ENCODE measurements at places on chromosomes 7 and 10.
A peak's percentile ranks its signal among the peaks of the same experiment; 100 is the strongest.

- peak; percentile 38 for DNase-seq
These were observed 139.0 kb upstream of the MKLN1 start for GRCh38 chr7:131188367-131189339.

GRCh38 chr10:120221873-120222485, 235.0 kb upstream of the PLPP4 start:
- no peak for DNase-seq

DNA sequence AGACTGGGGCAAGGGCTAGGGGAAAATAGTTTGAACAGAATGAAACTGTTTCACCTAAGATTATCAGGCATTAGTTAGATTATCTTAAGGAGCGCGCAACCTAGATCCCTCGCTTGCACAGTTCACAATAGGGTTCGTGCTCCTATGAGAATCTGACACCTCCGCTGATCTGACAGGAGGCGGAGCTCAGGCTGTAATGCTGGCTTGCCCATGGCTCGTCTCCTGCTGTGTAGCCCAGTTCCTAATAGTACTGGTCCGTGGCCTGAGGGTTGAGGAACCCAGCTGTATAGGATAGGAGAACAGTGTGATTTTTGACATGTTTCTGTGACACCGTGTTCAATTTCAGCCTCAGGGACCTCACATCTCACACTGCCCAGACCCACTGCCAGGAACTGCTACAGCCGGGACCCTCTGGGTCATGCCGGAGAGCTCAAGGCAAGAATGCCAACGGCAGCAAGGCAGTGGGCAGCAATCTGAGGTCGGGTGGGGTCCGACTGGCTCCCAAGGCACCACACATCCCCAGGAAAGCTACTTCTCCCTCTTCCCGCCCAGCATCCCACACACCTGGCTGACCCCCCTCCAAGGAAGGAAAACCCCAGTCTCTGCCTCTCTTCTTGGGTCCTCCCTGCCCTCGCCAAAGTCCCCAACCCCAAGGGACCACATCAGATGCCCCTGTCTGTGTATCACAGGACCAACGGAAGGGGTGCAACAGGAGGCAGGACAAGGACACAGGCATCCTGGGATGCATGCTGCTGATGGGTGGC, 31.7 kb downstream of the CAMK2B start:
- no peak for DNase-seq

GRCh38 chr10:22435650-22436049, 90.4 kb downstream of the SPAG6 start:
- no peak for DNase-seq

DNA sequence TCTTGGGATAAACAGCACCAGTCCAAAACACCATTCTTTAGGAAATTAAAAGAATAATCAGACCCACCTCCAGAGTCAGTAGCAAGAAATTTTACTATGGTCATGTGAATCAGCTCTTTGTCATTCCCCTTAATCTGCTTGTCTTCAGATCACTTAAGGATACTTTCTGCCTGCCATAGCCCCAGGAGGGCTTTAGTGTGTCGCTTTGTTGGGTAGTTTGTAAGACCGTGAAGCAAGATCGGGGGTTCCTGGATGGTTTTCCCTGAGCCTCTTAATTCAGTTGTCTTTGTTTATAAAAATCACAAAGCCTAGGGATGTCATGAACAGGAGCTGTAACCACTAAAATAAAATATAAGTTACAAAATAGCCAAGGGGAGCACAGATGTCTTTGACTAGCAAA, 223.6 kb downstream of the RELN start:
- DNase-seq = no peak

GRCh38 chr7:76054123-76055120, 6.5 kb downstream of the MDH2 start:
- DNase-seq = no peak

DNA sequence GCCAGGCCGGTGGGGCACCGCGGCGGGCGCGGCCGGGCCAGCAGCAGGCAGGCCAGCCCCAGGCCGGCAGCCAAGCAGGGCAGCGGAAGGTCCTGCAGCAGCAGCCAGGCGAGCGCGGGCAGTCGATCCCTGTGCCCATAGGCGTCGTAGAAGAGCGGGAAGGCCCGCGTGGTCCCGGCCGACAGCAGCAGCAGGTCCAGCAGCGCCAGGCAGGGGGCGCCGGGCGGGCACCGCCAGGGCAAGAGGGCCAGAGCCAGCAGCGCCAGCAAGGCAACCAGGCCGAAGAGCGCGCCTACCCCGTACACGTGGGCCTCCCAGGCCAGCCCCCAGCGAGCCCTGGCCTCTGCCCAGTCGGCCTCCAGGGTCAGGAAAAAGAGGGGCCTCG, 8.4 kb upstream of the RBM28 start:
- no peak for DNase-seq

DNA sequence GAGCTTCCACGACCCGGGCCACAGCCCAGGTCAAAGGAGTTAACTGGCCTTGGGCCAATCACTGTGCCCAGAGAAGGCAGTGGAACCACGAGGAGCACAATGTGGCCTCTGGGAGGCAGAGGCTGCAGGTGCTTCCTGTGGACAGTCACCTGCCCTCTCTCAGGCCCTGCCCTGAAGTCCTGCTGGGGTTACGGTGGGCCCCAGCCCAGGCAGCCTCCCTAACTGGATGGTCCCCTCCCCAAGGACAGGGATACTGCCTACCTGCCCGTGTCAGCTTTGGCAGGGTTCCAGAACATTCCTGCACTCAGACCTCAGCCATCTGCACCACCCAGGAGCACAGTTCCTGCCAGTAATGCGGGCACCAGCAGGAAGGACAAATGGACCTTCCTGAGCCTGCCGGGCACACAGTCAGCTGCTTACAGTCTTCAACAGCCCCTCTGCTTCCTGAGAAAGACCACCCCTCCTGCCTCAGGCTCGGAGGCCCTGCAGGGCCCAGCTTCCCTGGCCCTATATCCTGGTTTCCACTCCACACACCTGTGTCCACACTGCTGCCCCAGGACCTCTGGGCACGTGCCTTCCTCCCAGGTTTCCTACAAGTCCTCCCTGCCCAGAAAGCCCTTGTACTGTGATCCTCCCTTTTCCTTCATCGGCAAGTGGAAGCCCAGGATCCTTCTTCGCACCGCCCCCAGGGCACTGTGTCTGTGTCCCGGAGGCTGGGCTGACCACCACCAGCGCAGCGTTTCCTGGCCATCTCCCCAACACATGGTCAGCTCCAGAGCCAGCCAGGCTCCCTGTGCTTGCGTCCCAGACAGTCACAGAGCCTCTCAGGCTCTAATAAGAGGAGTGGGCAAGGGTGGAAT, 23.3 kb downstream of the WDR86 start:
- no peak for DNase-seq

DNA sequence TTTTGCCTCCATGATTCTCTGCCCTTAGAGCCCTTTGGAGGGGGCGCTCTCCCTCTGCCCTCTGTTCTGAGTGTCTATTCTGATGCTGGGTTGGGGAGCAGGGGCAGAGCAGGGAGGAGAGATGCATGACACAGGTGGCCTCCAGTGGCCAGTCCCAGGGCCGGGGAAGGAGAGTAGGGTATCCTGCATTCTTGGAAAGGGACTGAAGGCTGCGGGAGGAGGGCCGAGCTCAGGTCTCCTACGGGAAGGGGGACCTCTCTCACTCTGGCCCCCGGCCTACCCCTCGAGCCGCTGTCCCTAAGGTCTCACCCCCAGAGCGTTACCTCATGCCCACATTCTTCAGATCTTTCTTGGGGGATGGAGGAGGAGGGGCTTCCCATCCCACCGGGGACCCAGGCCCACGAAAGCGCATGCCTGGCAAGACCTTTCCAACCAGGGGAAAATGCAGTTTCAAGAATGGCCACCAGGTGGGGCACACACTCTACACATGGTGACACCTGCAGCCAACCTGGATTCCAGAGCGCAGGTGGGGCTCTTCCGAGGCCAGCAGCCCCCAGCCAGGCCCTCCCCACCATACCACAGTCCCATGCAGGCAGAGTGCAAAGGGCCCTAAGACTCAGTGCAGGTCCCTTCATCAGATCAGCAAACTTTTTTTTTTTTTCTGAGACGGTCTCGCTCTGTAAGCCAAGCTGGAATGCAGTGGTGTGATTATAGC, 86.4 kb downstream of the MYL10 start:
- peak; percentile 52 for DNase-seq

DNA sequence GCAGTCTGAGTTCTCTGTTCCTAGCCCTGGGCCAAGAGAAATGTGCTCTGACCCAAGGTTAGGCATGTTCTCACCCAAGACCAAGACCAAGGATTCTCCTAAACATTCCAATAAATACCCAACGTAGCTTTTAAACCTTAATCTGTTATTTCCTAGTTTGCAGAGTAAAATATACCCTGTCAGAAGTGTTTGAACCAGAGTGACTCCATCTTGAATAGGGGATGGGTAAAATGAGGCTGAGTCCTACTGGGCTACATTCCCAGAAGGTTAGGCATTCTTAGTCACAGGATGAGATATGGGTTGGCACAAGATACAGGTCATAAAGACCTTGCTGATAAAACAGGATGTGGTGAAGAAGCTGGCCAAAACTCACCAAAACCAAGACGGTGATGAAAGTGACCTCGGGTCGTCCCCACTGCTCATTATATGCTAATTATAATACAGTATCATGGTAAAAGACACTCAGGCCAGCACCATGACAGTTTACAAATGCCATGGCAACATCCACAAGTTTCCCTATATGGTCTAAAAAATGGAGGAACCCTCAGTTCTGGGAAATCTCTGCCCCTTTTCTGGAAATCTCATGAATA, 27.7 kb downstream of the PLXNA4 start:
- no peak for DNase-seq

- DNase-seq = no peak
These were observed 85.2 kb upstream of the CACNA2D1 start for GRCh38 chr7:82528577-82529310.

DNA sequence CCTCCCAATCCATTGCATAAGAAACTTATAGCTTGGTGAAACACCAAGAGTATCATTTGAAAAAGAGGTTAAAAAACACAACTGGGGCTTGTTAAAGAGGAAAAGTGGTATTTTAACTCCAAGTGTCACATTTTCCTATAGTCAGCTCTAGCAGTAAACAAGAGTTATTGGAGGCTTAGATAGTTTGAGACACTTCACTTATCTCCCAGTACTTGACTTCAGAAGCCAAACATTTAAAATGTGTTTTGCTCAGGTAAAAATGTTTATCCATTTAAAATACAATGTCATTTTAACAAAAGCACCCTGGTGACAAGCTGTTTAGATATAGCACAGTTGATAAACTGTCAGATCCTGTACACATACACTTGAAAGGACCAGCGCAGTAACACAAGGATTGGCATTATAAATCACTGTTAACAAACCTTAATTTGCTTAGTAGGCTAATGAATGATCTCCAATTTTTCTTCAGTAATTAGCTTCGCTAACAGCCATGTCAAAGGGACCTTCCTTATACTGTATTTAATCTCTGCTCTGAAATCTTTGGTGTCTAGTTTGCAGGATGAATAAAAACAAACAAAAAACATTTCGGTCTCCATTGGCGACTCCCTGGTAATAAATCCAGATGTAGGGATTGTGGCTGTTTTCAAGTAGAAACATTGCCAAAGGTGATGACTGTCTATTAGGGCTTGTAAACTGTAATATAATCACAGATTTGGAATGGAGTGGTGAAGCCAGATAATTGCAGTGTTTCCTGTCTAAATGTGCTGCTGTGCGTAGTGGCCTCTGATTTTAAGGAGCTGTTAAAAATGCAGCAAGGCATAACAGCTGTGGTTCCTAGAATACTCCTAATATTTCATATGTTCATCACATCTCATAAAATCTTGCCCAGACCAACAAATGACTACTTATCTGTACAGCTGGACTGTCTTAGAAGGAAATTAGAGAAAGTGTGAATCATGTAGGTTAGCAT, 545.1 kb downstream of the AUTS2 start:
- no peak for DNase-seq

DNA sequence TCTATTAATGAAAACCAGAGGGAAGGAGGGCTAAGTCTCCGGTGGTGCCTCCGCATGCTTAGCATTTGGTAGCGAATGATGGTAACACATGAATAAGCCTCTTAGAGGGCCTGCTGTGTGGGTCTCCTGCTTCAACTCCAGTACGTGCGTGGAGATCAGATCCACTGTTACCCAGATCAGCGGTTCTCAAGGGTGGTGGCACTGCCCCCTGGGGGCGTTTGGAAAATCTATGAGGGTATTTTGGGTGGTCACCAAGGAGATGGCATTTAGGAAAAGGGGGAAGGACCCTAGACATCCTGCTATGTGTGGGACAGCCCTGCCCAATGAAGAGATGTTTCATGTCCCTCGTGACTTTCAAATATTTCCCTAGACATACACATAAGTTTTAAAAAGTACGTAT, 57.1 kb upstream of the TM9SF3 start:
- no peak for DNase-seq

GRCh38 chr10:33878238-33878786, 543.8 kb upstream of the NRP1 start:
- no peak for DNase-seq

Measured in activated CD4-positive, CD25-positive, alpha-beta regulatory T cell treated with anti-CD3 and anti-CD28 coated beads, Interleukin-2, amount 50 U/mL, for 16 hours (primary cell).